ENCODE measurements at places on chromosomes 4 and X. TPM values are rescaled to one million over a fixed set of nuclear protein-coding genes. Genes with fewer than 3 reads are reported as not detected.

GRCh38 chr4:31539284-31540069 is 819.3 kb downstream of the PCDH7 start:
- no peak for DNase-seq

DNA sequence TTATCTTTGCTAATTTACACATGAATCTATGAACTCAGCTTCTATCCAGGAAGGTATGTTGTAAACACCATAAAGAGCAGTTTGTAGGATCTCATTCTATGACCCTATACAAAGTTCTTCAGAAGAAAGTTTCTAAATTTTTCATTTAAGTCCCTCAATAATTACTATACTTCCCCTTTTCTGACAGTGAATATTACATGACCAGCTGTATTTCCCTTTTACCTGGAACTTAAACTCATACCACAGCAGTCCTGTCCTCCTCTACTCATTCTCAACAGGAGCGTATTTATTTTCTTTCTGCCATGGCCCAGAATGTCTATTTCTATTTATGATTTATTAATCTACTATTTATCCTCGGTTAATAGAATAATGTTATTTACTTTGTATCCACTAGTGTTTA is 15.8 kb downstream of the RASGEF1B start:
- DNase-seq, result no peak

GRCh38 chr4:187656959-187657358 is 338.6 kb upstream of the ZFP42 start:
- no peak for DNase-seq

DNA sequence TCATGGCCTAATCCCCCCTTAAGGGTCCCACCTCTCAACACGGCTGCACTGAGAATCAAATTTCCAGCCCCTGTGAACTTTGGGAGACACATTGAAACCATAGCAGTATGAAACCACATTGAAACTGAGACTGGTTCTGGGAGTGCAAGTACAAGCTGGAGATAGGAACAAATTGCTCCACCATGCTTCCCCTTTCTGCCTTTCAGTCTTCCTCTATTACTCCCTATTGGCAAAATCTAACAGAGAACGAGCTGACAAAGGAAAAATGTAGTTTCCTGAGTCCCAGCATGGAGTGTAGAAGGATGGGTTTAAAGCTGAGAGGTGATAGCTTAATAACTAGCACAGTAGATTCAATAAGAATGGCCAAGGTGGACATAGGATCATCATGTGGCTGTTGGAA is 161.7 kb upstream of the RPL34 start:
- no peak for DNase-seq

Gene HTN1
- polyA plus RNA-seq, result 0.08 TPM

Gene LUZP4
- not detected for polyA plus RNA-seq

Gene P2RY10
- 0.62 TPM for polyA plus RNA-seq

Gene BST1
- 3.9 TPM for polyA plus RNA-seq

Gene RRH
- 0.28 TPM for polyA plus RNA-seq

Gene GPR119
- not detected for polyA plus RNA-seq

All from forelimb muscle (tissue), 1 donor.